Smooth muscle cell of the pulmonary artery (primary cell): ENCODE measurements at places on chromosomes 5 and 9. TPM values are rescaled to one million over a fixed set of nuclear protein-coding genes. Genes with fewer than 3 reads are reported as not detected.

Gene IFNA13
- not detected in 2 replicates for total RNA-seq

Gene LIX1
- total RNA-seq = not detected in 2 replicates

Gene GM2A
- total RNA-seq = 30.6 and 38.9 TPM in 2 replicates

Gene PCDHB12
- 0.26 and 0.46 TPM in 2 replicates for total RNA-seq

Gene IFNB1
- not detected in 2 replicates for total RNA-seq
